ENCODE measurements at places on chromosomes 11 and 22. TPM values are rescaled to one million over a fixed set of nuclear protein-coding genes. Genes with fewer than 3 reads are reported as not detected.

The XNDC1N gene
- 6.8 TPM for total RNA-seq

The TRIM49 gene
- not detected for total RNA-seq

The OR5L1 gene
- total RNA-seq, result not detected

The CD44 gene
- 478 TPM for total RNA-seq

The OR2D2 gene
- total RNA-seq, result 0.78 TPM

The FGF4 gene
- not detected for total RNA-seq

The ARSA gene
- 28.0 TPM for total RNA-seq

The RELT gene
- total RNA-seq, result 3.2 TPM

The KRTAP5-10 gene
- not detected for total RNA-seq

The RNASEH2C gene
- 51.9 TPM for total RNA-seq

The CLDN5 gene
- 0.13 TPM for total RNA-seq

The RAB39A gene
- total RNA-seq, result not detected

The C1QTNF5 gene
- 53.2 TPM for total RNA-seq
